Upper lobe of left lung (tissue), 6 donors: ENCODE measurements at places on chromosomes 7 and 10. TPM values are rescaled to one million over a fixed set of nuclear protein-coding genes. Genes with fewer than 3 reads are reported as not detected.

DNA sequence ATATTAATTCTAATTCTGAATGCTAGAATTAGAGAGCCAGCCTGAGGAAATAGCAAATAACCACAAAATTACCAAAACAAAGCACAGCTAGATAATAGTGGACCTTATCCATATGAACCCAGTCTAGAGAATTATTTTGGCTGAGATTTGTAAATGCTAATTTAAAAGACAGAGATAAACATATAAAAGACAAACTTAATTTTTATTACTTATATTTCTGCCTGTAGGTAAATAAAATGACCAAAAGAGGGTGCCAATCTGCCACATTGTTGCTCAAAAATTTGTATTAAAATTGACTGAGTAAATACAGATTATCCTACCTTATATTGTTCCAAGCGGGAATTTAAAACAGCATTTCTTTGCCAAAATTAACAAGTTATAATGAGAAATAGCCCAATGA is 20.2 kb downstream of the RTKN2 start:
- DNase-seq = no peak
- no peaks in the 10 kb centered on the region for H3K36me3 ChIP-seq
- no peaks in the 10 kb centered on the region for H3K27me3 ChIP-seq
- H3K4me1 ChIP-seq = peaks cover 12% of the 10 kb centered on the region
- H3K4me3 ChIP-seq = no peak overlapping the region

GRCh38 chr7:139094596-139094995 is 14.9 kb downstream of the ZC3HAV1 start:
- peak overlapping the region; percentile 53 for H3K27ac ChIP-seq
- H3K27me3 ChIP-seq = no peaks in the 10 kb centered on the region
- peaks cover 26% of the 10 kb centered on the region for H3K4me1 ChIP-seq

DNA sequence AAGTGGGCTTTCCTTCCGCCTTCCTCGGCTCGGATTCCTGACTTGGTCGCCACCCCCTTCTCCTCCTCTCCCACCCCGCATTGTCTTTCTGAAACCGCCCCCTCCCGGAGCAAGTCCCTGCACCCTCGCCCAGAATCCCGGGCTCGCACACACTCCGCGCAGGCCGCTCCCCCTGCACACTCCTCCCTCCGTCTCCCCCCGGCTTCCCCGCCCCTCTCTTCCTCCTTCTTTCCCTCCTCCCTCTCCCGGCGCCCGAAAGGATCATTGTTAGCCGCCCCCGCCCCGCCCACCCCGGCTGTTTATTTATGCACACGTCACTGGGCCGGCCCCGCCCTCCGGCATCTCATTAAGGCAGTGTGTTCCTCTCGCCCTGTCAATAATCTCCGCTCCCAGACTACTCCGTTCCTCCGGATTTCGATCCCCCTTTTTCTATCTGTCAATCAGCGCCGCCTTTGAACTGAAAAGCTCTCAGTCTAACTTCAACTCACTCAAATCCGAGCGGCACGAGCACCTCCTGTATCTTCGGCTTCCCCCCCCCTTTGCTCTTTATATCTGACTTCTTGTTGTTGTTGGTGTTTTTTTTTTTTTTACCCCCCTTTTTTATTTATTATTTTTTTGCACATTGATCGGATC is at the start of gene TCF7L2:
Gene TCF7L2, plus strand, starts transcription at position 373 of the 633 bp plus-strand sequence. CDS start 510 bp downstream, outside the sequence.
- H3K4me1 ChIP-seq = peaks cover 51% of the 10 kb centered on the region
- peak within 1 kb of the TSS; percentile 61 for H3K4me3 ChIP-seq
- peak; percentile 95 for DNase-seq

DNA sequence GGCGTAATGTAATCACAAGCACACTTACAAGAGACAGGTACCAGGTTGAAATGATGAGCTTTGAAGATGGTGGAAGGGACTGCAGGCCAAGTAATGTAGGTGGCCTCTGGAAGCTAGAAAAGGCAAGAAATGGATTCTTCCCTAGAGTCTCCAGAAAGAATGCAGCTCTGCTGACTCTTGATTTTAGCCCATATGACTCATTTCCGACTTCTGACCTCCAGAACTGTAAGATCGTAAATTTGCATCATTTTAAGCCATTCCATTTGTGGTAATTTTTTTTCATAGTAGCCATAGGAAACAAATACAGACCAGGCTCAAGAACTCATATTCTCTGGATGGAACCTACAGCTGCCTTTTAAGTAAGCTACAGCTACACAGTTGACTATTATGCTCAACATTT is 315.5 kb downstream of the MAGI2 start:
- H3K36me3 ChIP-seq = no peaks in the 10 kb centered on the region
- no peaks in the 10 kb centered on the region for H3K4me1 ChIP-seq

DNA sequence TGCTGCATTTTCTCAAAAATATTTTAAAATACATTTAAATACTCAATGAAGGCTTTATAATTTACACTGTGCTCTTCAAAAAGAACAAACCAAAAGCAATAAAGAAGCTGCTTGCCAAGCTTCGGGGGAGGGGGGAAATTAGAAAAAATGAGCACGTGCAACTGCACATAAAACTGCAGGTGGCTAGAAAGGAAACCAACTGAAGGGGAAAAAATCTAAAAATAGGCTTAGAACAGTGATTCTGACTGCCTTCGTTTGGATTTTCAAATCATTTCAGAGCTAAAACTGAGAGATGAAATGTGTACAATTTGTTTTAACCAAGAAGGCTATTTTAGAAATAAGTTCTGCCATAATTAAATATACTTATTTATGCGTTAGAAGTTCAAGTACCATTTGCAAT is 61.4 kb downstream of the ABI1 start:
- H3K4me3 ChIP-seq = no peak overlapping the region
- DNase-seq = no peak
- peaks cover 24% of the 10 kb centered on the region for H3K4me1 ChIP-seq
- no peaks in the 10 kb centered on the region for H3K36me3 ChIP-seq
- no peaks in the 10 kb centered on the region for H3K27me3 ChIP-seq

DNA sequence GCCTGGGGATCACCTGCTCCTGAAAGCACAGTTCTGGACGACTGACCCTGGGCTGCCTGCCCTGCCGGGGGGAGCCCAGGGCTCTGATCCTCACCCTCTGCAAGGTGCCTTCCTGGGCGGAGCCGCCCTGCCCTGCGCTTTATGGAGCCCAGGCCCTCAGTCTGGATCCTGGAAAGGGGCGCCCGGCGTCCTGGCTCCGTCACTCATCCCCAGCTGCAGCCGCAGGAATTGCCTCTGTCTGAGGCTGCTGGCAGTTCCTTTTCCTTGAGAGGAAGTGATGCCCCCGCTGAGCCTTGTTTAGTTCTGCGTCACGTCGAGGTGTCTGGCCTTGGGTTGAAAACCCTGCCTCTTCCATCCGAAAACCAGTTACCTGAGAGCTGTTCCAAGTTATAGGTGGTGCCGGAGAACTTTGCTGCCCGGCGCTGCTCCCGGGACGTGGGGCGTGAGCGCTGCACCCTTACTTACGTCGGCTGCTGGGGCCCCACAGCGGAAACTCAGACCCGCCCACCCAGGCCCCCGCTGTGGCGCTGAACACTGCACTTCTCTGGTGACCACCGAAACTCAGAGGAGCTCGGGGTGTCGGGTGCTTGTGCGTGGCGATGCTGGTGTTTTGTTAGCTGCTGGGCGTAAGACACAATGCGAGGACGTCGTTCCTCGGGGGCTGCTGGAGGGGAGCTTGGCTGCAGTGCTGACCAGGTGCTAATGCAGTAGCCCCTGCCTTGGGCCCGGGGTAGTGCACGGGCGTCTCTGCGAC is 5.4 kb downstream of the MAFK start:
- peaks cover 38% of the 10 kb centered on the region for H3K36me3 ChIP-seq
- no peak overlapping the region for H3K4me3 ChIP-seq
- peak overlapping the region; percentile 95 for H3K27ac ChIP-seq
- DNase-seq = no peak

GRCh38 chr7:95974108-95974507 is 201.8 kb downstream of the DYNC1I1 start:
- no peaks in the 10 kb centered on the region for H3K4me1 ChIP-seq
- no peak overlapping the region for H3K27ac ChIP-seq
- no peak for DNase-seq
- no peaks in the 10 kb centered on the region for H3K36me3 ChIP-seq
- no peak overlapping the region for H3K4me3 ChIP-seq

DNA sequence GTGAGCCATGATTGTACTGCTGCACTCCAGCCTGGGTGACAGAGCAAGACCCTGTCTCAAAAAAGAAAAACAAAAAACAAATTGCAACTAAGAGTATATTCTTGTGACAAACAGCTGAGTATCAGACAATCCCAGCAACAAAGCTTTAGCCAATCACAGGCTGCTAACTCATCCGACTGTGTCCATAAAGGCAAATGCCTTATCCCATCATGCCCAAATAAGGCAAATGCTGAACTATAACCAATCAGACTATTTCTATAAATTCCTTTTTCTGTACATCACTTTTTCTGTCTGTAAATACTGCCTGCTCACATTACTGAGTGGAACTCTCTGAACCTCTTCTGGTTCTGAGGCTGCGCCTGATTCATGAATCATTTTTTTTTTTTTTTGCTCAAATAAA is 37.5 kb upstream of the TAC1 start:
- H3K27ac ChIP-seq = no peak overlapping the region
- no peak overlapping the region for H3K4me3 ChIP-seq
- no peak for DNase-seq
- H3K27me3 ChIP-seq = no peaks in the 10 kb centered on the region
- H3K36me3 ChIP-seq = no peaks in the 10 kb centered on the region

- H3K27me3 ChIP-seq = no peaks in the 10 kb centered on the region
- no peaks in the 10 kb centered on the region for H3K4me1 ChIP-seq
- no peak overlapping the region for H3K27ac ChIP-seq
- DNase-seq = no peak
- H3K36me3 ChIP-seq = no peaks in the 10 kb centered on the region
- H3K4me3 ChIP-seq = no peak overlapping the region
Observed at GRCh38 chr10:12946372-12946771, 55.1 kb downstream of the CCDC3 start.

DNA sequence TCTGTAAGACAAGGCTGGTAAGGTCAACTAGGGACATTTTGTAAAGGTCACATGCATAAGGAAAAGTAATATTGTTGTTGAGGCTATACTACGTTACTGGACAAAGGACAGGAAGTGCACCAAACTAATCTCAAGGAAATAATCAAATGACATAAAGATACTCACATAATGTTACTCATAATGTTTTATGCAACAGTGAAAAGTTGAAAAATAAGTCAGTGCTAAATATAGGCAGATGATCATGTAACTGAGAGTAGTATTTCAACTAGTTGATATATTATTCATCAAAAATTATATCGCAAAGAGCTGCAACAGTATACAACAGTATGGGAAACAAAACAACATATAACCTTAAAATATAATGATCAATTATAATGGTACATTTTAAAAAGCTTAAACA is 215.7 kb downstream of the PTN start:
- no peak overlapping the region for H3K4me3 ChIP-seq
- no peaks in the 10 kb centered on the region for H3K36me3 ChIP-seq
- H3K27me3 ChIP-seq = no peaks in the 10 kb centered on the region
- DNase-seq = no peak

DNA sequence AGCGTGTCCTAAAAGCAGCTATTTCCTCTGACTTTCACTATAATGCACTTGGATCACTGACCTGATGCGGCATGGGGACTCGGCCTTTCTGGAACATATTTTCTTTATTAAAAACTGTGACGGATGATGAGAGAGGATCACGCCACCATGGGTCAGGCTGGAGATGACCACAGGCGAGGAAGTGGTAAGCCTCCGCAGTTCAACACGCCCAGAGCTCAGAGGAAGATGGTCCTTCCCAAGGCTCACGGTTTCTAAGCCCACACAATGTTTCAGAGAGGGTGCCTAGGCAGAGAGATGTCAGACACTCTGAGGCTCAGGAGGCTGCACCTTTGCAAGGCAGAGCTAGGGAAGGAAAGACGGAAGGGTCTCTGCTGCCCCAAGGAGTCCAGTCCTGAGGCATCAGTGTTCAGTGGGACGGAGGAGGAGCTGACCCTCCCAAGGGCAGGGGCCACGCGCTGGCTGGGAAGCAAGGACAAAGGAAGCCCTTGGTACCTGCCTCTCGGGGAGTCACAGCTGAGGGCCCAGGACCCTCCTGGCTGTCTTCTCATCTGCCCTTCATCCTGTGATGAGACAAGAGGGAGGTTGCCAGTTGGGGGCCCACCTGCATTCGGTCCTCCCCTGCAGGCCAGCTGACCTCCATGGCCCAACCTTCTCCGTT is 9.5 kb downstream of the CHST15 start:
- peaks cover 26% of the 10 kb centered on the region for H3K4me1 ChIP-seq
- no peaks in the 10 kb centered on the region for H3K36me3 ChIP-seq
- H3K27me3 ChIP-seq = no peaks in the 10 kb centered on the region

GRCh38 chr10:73406846-73407245 is 7.0 kb downstream of the ANXA7 start:
- no peak for DNase-seq
- no peak overlapping the region for H3K27ac ChIP-seq
- no peaks in the 10 kb centered on the region for H3K27me3 ChIP-seq
- peaks cover 8% of the 10 kb centered on the region for H3K36me3 ChIP-seq
- peaks cover 4% of the 10 kb centered on the region for H3K4me1 ChIP-seq

GRCh38 chr10:133230044-133230361 is at the start of gene UTF1:
TSS of gene UTF1 (plus strand) at chr10:133230217. CDS start at chr10:133230289, 72 bp downstream.
- H3K4me3 ChIP-seq = peak within 1 kb of the TSS; percentile 26
- no peak for DNase-seq
- no peaks in the 10 kb centered on the region for H3K36me3 ChIP-seq
- H3K4me1 ChIP-seq = peaks cover 10% of the 10 kb centered on the region

GRCh38 chr7:143372070-143372469 is 9.1 kb upstream of the ZYX start:
- no peaks in the 10 kb centered on the region for H3K36me3 ChIP-seq
- peaks cover 6% of the 10 kb centered on the region for H3K4me1 ChIP-seq
- peak overlapping the region; percentile 56 for H3K27ac ChIP-seq
- DNase-seq = peak; percentile 76
- no peaks in the 10 kb centered on the region for H3K27me3 ChIP-seq

- H3K4me3 ChIP-seq = no peak overlapping the region
- no peaks in the 10 kb centered on the region for H3K27me3 ChIP-seq
- no peaks in the 10 kb centered on the region for H3K36me3 ChIP-seq
- no peak overlapping the region for H3K27ac ChIP-seq
Observed at GRCh38 chr7:1807821-1808600, 137.9 kb downstream of the ELFN1 start.

DNA sequence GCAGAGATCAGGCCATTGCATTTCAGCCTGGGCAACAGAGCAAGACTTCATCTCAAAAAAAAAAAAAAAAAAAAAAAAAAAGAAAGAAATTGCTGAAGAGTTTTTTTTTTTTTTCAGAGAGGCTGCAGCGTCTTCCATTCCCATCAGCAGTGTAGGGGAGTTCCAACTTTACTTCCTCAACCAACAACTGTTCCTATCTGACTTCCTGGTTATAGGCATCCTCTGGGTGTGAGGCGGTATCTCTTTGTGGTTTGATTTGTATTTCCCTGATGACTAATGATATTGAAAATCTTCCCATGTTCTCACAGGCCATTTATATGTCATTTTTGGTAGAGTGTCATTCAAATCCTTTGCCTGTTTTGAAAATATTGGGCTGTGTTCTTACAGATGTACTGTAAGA is 40.2 kb downstream of the PRTFDC1 start:
- no peak for DNase-seq
- no peaks in the 10 kb centered on the region for H3K4me1 ChIP-seq
- no peak overlapping the region for H3K4me3 ChIP-seq
- H3K27me3 ChIP-seq = no peaks in the 10 kb centered on the region
- no peaks in the 10 kb centered on the region for H3K36me3 ChIP-seq

- no peaks in the 10 kb centered on the region for H3K4me1 ChIP-seq
- H3K27ac ChIP-seq = no peak overlapping the region
- no peak overlapping the region for H3K4me3 ChIP-seq
Observed at GRCh38 chr10:113767222-113767621, 15.7 kb downstream of the PLEKHS1 start.

The BHLHA15 gene
- 20.1 TPM for total RNA-seq

The LRMDA gene
- 18.5 TPM for total RNA-seq

The ACSL5 gene
- 63.2 TPM for total RNA-seq

The SLC26A4 gene
- total RNA-seq = 1.0 TPM

The PIP gene
- not detected for total RNA-seq

The UNCX gene
- total RNA-seq = not detected
